Germinal center (tissue), 1 donor: ENCODE measurements at places on chromosomes 3 and 15.

- DNase-seq: no peak
Observed at GRCh38 chr3:89000886-89001285, 106.5 kb upstream of the EPHA3 start.

GRCh38 chr3:10715886-10716285 lies 100.1 kb upstream of the SLC6A11 start:
- DNase-seq: no peak

GRCh38 chr15:38696790-38697495 lies 132.3 kb upstream of the RASGRP1 start:
- no peak for DNase-seq

- no peak for DNase-seq
Observed at GRCh38 chr3:128416578-128417211, 50.0 kb downstream of the DNAJB8 start.

GRCh38 chr3:217099-217813 lies 20.7 kb downstream of the CHL1 start:
- DNase-seq: no peak

GRCh38 chr3:123082370-123083065 lies 15.7 kb downstream of the PDIA5 start:
- no peak for DNase-seq
